ENCODE measurements at places on chromosomes 4 and X.

GRCh38 chr4:62231994-62232393 is 1031.9 kb downstream of the ADGRL3 start:
- no peak for DNase-seq

DNA sequence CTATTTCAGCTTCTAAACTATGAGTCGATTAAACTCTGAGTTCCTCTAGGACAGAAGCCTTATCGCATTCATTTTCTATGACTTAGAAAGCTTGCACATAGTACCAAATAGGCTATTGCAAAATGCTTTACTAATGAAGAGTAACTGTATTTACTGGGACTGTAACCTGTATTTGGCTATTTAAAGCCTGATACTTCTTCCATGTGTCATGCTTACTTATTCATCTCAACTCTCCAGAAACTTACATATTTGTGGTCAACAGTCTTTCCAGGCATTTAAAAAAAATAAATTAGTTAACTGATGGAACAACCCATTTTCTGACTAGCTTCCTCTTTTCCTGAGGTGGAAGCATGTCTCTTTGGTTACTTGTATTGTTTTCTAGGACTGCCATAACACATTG is 467.9 kb downstream of the PCDH11X start:
- no peak for DNase-seq

GRCh38 chr4:154503598-154503997 is 12.0 kb upstream of the DCHS2 start:
- DNase-seq = no peak

DNA sequence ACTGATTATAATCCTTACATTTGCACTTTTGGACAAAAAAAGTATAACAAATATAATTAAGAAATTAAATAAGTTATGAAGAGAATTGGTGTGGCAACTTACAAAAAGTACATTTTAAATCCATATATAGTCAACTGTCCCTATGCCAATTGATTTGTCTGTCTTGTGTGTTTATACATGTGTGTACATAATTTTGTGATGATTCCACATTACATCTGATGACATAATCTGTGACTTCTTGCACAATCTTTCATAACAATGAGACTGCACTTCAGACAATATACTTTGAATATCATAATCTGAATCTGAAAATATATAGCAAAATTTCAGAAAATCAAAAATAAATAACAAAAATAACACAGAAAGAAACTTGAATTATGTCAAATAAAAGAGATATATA is 953.4 kb downstream of the FAT4 start:
- DNase-seq = no peak

DNA sequence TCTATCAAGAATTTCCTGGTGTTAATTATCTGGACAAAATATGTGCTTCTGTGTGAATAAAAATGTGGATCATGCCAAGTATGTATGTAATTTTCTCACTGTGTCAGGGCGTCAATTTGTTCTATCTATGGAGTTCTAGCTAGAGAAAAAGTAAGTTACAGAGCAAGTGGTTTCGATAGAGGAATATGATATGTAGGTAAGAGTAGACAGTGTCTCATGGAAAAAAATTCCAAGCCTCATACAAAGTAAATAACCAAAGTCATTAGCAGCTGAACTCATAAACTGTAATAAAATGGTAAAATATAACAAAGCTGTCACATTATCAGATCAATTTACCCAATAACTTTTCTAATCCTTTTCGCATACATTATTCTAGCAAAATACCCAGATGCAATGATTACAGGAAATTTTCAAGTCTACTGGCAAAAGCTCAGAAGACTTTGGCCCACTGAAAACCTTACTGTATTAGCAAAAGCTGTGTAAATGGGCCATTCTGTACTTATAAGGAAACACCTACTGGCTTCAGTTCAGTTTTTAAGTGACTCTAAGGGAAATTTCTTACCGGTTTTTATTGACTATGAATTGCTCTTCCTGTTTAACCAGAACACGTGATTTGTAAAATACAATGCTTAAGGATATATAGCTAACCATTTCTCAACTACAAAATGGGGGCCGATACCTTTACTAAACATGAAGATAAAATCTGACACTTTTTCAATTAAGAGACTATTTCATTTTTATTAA is 121.0 kb upstream of the ARSJ start:
- DNase-seq = no peak

GRCh38 chrX:154057791-154058190 is 38.1 kb upstream of the IRAK1 start:
- no peak for DNase-seq

DNA sequence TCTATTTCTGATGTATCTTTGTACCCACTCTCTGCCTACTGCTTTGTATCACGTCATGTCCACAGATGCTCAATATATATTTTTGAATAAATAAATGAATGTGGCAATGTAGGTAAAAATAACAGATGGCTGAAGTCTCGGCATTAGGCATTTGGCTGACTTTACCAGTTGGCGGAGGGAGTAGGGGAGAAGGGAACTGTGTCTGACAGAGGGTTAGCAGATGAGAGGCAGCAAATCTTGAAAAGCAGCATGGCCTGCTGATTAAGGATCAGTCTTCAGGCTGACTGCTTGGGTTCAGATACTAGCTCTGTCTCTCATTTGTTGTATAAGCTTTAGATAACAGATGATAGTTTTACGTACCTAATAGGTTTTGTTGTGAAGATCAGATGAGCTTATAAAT is 31.9 kb upstream of the RASGEF1B start:
- DNase-seq = no peak

DNA sequence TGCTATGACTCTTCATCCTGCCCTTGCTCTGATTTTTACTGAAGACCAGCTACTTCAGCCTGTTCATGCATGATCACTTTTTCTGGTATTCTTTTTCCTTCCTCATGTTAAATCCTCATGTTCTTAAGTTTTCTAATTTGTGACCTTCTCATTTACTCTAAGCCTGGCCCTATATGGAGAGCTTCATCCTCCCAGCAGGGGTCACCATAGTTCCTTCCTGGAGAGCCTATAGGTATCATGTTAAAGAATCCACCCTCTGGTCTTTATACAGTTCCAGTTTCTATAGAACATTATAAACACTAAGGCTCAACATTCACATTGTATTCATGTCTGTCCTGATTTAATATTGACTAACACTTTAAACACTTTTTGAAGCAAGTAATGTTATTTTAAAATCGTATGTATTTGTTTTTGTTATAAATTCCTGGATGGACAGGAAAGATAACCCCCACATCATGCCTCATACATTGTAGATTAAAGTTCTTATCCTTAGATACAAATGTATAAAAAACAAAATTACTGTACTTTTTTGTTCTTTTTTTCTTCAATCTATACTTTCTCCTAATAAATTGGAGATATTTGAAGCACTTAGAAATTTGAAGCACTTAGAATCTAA is 53.8 kb upstream of the OTUD4 start:
- DNase-seq = peak; percentile 9

DNA sequence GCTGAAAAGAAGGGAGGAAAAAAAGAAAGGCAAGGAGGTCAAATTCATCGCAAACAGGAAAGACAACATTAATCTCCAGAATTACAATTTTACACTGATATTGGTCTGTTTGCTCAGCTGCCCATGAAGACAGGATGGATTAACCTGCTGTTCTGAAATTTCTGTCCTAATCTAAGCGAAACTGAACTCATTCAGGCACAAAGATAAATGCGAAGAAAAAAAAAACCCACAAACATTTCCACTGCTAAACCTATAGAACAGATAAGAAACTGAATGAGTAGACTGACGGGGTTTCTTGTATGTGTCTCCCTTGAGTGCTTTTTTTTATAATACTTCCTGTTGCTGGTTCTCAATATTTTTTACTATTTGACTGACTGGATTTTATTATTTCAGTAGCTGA is 251.8 kb upstream of the FTHL17 start:
- DNase-seq = no peak

DNA sequence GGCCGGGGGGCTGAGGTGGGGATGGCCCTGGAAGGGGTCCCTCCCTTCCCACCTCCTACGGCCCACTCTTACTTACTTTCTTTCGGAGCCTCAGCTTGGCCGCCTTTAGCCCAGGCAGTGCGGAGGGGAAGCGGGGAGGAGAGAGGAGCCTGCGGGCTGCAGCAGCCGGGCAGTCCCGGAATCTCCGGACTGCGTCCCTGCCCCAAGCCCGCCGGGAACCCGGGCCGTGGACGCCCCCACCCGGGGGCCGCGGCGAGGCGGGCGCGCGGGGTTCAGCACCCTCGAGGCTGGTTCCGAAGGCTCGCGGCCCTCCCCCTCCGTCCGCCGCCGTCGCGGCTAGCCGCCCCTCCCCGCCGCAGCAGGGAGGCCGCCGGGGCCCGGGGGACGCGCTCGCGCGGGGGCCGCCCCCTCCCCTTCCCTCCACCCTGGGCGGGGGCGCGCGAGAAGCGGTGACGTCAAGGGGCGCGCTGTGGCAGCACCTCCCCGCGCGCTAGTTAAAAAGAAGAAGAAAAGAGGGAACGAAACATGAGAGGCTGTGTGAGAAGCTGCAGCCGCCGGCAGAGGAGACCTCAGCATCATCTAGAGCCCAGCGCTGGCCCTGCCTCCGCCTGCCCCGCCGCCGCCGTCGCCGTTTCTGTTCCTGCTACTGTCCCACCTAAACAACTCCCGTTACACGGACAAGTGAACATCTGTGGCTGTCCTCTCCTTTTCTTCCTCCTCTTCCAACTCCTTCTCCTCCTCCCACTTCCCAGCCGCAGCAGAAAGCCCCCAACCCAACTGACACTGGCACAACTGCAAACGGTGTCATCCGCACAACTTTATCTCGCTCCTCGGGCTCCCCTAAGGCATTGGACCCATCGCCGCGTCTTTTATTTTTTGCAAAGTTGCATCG is at the start of gene HHIP:
Gene HHIP (plus strand): TSS at position 526 of the 892 bp plus-strand sequence. CDS start 520 bp downstream, outside the sequence.
- no peak for DNase-seq

- no peak for DNase-seq
Measured at GRCh38 chr4:152534541-152535359, 1.1 kb downstream of the FBXW7 start.

- DNase-seq = no peak
Measured at GRCh38 chr4:120877021-120877420, 45.5 kb downstream of the PRDM5 start.

DNA sequence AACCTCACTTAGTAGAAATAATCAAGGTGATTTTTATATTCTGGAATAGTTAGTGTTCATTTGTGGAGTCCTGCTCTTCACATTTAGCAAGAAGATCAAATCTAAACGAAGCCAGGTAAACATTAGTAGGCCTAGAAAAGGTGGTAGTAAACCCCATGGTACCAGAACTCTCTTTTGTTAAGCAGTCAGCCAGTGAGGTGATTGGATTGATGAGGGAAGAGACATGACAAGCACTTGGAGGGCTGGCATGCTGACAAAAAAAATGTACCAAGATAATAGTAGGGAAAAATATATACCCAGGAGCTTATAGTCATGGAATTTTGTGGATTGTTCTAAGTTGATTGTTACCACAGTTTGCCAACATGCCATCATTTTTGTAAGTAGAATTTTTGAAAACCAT is 163.8 kb downstream of the BANK1 start:
- no peak for DNase-seq

GRCh38 chr4:46839128-46839527 is 69.9 kb downstream of the COX7B2 start:
- no peak for DNase-seq

- no peak for DNase-seq
Measured at GRCh38 chrX:10157543-10157942, 768 bp downstream of the CLCN4 start.

- DNase-seq = peak; percentile 46
Measured at GRCh38 chr4:38860788-38861424, 4.3 kb upstream of the TLR6 start.

DNA sequence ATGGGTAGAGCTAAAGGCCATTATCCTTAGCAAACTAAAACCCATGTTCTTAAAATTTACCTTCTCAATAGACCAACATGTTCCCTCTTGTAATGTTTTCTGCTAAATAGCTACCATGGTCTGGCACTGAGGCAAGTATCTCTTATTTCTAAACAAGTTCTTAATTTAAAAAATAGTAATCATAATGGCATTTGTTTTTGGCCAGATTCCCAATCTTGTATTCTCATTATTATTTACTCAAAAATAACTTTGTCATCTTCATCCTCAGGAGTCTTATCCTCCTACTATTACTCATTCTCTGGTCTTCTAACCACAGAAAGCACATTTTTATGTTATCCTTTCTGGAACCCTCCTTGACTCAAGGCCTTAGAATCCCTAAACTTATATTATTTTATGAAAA is 931.2 kb downstream of the CCSER1 start:
- no peak for DNase-seq

DNA sequence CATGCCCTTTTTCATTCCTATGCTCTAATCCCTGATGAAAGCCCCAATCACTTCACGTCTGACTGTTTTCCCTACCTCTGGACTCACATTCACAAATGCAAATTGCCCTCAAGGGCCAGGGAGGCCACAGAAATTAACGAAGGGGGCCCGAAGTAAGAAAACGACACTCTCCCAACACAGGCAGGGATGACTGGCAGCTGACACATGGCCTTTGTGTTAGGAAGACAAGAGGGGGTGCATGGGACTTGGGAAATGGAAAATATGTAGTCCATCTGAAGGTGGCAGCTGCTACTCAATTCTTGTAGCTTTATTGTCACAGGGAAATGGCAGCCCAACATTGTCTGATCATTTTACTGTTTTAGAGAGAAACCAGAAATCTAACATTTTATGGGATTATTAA is 12.3 kb upstream of the SPARCL1 start:
- no peak for DNase-seq

- DNase-seq = no peak
Measured at GRCh38 chrX:85052205-85052604, 48.5 kb downstream of the APOOL start.

- DNase-seq = no peak
Measured at GRCh38 chrX:130119312-130119898, 9.1 kb upstream of the ELF4 start.

DNA sequence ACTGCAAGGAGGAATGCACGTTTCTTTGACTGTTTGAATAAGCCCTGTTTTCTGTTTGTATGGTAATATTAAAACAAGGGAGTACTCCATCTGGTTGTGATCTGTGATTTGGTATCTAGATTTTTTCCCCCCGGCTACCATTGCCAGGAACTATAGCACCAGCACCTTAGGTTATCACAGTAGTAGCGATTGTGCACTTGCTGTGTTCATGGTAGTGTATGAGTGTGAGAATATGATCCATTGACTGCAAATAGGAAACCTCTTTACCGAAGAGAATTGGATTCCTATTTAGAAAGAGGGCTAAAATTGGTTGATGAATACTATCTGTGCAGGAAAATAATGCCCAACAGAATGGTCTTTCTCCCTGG is 69.9 kb downstream of the LARP7 start:
- no peak for DNase-seq

- no peak for DNase-seq
Measured at GRCh38 chr4:29553846-29554245, 1166.3 kb upstream of the PCDH7 start.

DNA sequence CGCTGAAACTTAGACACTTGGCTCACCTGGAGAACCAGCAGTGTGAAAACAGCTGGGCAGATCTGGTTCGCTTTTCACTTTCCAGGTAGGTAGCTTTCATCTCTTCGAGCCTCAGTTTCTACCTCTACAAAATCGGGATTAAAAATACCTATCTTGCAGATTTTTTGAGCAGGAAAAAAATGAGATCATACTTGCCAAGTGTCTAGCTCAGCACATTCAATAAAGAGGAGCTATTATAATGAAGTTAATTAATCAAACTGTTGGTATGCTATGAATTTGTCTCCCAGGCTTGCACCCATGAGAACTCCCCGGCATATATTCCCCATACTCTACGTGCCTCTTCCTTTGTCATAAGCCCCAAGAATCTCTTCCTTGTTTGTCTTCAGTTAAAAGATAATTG is 158.6 kb upstream of the LDB2 start:
- no peak for DNase-seq
